Pulmonary artery endothelial cell (primary cell): ENCODE measurements at places on chromosomes 13 and 19.

GRCh38 chr13:80363890-80364503 is 23.1 kb upstream of the SPRY2 start:
- DNase-seq = no peak

GRCh38 chr19:45777395-45777961 is 4.8 kb downstream of the DMPK start:
- DNase-seq = no peak

DNA sequence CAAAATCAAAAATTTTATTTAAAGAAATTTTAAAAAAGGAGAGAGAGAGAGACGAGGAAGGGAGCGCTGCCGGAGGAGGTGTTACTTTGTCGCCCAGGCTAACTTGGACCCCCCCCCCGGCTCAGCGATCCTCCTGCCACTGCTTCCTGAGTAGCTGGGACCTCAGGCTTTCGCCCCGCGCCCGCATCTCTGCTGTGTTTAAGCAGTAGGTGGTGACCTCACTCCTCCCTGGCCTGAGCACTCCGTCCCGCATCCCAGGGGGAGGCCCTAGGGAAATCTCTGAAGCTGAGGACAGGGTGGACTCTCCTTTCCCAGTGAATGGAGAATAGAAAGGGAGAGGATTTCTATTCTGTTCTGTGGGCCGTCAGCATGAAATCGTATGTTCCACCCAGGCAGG is 485 bp upstream of the ZNF845 start:
- DNase-seq = peak; percentile 15

DNA sequence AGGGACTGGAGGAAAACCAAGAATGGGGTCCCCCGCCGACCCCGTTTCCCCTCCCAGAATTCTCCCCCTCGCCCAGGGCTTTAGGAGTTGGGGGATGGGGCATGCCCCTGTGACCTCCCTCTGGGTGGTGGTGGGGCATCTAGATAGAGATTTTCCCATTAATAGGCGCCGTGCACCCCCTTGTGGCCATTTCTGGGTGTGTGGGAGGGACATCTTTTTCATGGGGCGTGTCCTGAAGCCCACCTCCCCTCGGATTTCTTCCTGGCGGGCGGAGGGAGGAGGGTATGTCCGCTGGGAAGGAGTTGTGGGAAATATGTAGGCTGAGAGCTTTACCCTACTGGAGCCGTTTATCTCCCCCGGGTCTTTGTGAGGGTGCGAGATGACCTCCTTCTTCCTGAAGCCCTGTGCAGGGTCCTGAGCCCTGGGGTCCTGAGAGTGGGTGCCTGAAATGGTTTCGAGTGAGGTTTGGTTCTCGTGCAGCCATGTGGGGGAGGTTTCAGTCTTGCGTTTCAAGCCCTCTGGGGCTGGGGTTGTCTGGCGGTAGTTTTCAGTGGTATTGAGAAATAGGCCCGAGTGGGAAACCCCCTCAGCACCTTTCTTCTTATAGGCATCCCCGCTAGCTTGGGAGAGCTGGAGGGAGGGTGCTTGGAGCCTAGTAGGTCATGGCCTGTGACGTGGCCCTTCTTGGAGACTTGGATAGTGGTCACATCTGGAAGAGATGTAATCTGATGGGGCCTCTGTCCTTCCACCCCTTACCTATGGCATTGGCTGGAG is 1.0 kb downstream of the PRMT1 start:
- DNase-seq = no peak

DNA sequence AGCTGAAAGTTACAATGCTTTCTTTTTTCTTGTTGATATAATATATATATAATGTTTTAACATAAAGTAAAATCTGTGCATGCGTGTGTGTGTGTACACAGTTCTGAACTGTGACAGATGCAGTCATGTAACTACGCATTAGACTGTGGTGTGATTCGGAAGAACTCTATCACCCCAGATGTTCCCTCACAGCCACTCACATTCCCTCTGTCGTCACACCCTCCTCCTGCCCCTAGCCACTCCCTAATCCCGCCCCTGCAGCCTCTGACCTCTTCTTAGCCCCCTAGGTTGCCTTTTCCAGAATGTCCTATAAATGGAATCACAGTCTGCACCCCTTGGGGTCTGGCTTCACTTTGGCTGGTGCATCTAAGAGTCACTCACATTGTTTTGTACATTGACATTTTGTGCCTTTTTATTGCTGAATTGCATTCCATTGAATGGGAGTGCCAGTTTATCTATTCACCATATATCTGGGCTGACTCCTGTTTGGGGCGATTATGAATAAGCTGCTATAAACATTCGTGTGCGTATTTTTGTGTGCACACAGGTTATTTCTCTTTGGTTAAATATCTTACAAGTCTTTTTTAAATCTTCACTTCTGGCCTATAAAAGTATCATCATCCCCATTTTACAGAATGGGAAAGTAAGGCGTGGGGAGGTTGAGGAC is 20.4 kb downstream of the DHRS12 start:
- no peak for DNase-seq

DNA sequence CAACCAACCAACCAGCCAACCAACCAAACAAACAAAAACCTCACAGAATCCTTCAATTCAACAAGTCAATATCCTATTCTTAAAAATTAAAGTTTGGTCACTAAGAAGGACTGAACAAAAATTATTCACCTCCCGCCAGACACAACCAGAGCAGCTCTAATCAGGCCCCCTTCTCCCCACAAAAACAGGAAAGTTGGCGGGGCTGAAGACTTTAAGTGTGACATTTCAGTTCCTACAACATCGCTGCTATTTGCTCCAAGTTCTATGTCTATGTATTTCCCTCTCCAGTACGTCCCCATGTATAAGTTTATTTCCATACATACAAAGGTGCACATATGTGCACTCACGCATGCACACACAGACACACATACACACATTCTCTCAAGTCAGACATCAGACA is 32.8 kb upstream of the STK24 start:
- DNase-seq = no peak

DNA sequence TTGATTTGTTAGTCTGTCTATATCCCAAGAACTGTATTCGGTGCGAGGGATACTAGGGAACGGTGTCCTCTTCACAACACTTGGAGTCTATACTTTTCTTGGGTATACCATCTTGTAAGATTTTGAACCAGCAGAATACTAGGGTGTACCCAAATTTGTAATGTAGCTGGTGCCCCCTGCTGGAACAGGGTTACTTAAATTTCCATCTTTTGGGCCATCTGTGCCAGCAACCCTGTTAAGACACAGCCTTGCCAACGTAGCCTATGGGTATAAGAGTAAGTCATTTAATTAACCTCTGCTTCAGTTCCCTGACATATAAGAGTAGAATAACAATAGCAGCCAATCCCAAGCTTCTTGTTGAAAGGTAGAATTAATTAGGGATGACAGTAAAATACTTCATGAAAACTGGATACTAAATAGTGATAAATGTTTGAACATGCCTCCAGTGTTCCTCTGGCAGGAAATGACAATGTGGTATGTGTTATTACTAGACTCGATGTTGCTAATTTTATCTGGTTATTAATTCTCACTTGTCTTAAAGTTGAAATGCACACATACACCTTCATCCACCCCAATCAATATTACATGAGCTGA is 607.6 kb downstream of the FGF9 start:
- DNase-seq = no peak

DNA sequence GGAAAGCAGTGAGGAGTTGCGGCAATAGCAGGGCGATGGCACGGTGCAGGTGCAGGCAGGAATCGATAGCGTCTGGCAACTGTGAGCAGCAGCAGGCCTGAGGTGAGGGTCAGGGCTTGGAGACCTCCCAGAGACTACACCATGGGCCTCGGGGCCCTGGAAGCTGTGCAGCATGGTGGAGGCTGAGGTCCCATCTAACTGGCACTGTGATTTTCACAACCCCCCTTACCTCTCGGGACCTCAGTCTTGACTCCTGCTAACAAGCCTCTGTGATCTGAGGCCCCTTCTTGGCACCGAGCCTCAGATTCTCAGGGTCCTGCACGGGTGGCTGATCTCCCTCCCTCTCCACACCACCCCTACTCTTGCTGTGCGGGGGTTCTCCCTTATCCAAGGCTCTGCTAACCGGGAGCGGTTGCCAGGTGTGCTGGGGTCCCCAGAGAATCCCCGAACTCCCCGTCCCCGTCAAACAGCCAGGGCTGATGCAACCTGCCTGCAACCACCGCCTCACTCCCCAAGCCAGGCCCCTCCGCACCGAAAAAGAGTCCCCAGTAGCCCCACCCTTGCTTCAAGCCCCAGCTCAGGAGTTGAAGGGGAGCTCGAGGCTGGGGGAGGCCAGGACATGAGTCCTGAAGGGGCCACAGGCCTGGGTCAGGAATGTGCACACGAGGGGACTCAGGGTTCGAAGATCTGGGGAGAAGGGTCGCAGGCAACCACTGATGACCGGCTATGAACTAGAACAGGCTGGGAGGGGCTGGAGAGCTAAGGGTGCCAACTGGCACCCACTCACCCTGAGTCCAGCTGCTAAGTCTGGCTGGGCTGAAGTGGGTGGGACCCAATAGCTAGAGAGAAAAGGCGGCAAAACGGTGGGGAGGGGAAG is 4.8 kb upstream of the ATF5 start:
- DNase-seq = no peak

DNA sequence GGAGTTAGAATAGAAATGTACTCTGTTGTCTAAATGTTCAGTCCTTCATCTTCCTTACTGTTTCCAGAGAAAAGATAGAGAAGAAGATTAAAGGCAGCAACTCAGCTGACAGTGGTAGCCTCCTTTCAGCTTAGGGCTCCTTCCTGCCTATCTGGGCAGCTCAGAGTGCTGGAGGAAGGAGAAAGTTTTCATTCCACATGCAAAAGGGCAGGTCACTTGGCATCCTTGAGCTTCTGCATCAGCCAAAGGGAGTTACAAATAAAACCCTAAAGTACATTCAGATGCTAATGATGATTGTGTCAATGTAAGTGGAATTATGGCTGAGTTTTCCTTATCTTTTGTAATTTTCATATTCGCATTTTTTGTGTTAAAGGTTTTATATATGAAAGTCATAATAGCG is 58.9 kb downstream of the ESD start:
- DNase-seq = no peak

DNA sequence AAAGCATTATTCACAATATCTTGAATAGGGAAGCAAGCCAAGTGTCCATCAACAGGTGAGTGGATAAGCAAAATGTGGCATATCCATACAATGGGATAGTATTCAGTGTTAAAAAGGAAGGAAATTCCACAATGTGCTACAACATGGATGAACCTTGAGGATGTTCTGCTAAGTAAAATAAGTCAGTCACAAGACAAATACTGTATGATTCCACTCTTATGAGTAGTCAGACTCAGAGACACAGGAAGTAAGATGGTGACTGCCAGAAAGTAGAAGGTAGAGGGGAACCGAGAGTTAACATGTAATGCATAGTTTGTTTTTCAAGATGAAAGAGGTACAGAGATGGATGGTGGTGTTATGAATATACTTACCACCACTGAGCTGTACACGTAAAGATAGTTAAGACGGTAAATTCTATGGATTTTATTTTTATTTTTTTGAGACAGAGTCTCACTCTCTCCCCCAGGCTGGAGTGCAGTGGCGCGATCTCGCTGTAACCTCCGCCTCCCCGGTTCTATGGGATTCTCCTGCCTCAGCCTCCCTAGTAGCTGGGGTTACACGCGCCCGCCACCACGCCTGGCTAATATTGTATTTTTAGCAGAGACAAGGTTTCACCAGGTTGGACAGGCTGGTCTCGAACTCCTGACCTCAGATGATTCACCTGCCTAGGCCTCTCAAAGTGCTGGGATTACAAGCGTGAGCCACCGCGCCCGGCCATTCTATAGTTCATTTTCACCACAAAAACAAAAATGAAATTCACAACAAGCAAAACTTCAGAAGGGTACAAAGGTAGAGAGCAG is 1.0 kb upstream of the CHAMP1 start:
- no peak for DNase-seq

DNA sequence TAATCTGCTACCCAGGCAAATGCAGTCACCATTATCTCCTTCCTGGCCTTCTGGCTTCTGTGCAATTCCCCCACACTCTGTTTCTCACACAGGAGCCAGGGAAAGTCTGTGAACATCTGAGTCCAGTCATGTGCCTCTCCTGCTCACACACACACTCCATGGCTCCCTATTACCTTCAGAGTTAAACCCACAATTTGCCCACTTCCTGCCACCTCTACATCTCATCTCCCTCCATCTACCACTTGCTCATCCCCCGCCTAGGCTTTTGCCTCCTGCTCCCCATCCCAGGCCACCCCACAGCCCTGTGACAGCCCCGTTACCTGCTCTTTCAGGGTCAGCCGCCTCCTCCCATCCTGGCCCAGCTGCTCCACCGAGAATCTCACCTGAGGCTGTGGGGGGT is 13.5 kb downstream of the IL12RB1 start:
- no peak for DNase-seq

DNA sequence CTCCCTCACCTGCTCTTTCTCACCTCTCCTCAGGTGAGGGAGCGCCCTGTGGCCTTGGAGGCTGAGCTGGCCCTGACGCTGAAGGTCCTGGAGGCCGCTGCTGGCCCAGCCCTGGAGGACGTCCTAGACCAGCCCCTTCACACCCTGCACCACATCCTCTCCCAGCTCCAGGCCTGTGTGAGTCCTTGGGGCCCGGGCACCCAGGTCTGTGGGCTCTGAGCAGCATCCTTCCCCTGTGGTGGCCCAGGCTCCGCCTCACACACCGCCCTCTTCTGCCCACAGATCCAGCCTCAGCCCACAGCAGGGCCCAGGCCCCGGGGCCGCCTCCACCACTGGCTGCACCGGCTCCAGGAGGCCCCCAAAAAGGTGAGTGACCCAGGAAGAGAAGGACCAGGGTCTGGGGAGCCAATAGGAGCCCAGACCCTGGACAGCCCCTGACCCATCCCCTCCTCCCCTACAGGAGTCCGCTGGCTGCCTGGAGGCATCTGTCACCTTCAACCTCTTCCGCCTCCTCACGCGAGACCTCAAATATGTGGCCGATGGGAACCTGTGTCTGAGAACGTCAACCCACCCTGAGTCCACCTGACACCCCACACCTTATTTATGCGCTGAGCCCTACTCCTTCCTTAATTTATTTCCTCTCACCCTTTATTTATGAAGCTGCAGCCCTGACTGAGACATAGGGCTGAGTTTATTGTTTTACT is 1.9 kb downstream of the IFNL1 start:
- DNase-seq = no peak
